ENCODE measurements at places on chromosomes 4 and X.

DNA sequence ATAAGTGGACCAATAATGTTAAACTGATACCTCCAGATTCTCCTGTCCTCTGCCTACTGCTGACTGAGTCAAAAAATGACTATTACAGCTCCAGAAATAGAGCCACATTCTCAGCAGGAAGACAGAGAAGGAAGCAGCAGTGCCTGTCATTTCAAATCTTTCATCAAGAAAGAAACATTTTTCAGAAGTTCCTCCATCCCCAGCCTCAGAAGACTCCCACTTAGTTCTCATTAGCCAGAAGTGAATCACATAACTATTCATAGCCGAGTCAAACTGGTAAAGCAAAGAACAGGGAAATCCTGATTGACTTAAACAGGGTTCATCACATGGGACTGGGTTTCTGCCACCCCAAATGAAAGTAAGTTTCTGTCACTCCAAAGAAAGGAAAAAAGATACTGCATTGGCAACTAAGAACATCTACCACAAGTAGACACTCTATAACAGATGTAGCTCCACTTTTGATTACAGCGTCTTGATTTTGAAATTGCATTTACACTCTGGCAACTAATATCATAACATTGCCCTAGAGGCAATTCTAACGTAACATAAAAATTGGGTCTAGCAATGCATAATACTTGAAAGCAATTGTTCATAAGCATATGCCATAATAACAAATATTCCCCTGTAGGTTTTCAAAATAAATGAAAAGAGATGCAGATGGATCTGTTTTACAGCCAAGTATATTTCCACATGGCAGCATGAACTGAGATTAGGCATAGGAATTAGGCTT, 599.8 kb downstream of the GALNTL6 start:
- no peak for DNase-seq

DNA sequence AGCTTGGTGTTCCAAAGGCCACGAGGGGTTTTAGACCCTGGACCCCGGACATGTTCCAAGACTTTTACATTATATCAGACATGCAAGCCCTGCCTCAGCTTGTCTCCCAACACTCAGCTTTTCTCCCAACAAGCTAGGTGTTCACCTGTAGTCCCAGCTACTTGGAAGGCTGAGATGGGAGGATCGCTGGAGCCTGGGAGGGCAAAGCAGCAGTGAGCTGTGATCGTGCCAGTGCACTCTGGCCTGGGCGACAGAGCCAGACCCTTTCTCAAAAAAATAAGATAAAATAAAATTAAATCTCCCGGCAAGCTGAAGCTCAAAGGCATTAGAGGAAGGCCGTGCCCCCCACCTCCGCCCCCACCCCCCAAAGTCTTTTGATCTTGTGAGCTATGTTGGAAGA, 13.7 kb downstream of the CTAG1A start:
- no peak for DNase-seq

GRCh38 chrX:125203737-125204578, 115.7 kb upstream of the TEX13C start:
- no peak for DNase-seq

- DNase-seq, result no peak
Observed at GRCh38 chr4:75673959-75674328, 733 bp upstream of the G3BP2 start.

DNA sequence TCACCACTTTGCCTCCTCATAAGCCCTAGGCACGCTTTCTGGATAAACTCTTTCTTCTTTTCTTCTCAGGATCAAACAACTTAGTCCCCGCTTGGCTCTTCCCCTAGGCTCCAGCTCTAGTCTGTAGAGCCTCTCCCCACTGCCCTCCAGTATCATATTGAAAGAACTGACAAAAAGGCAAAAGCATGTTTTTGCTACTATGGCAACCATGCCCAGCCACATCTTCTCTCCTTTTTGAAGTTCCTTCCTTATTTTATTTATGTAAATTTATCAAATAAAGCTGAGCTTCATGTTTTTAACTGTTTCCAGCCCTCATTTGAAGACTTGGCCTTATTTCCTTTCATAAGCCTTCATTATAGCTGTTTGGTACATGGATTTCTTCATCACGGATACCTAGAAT, 86.0 kb upstream of the LIMCH1 start:
- no peak for DNase-seq

All from stimulated activated CD8-positive, alpha-beta memory T cell treated with anti-CD3 and anti-CD28 coated beads, Interleukin-7, amount 100 ng/mL, for 1 hour (primary cell).